OCI-LY7 (cell line): ENCODE measurements at places on chromosomes 5 and 9.

- no peak for DNase-seq
Measured at GRCh38 chr5:40001796-40002195, 577.0 kb upstream of the DAB2 start.

DNA sequence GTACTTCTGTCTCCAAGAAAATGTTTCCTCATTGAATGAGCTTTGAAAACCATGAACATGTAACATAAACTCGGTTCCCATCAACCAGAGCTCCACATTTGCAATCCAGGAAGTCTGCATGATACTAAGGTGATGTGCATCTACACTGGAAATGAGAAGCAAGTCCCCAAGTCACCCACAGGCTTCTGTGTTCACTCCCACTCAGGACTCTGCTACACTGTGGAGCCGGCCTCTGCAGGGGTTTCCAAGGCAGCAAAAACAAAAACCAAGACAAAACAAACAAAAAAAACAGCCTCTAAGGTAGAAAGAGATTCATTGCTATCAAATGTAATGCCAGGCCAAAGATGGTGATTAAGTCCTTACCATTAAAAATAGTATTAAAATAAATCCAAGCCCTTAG is 593.7 kb downstream of the IRX1 start:
- no peak for DNase-seq

DNA sequence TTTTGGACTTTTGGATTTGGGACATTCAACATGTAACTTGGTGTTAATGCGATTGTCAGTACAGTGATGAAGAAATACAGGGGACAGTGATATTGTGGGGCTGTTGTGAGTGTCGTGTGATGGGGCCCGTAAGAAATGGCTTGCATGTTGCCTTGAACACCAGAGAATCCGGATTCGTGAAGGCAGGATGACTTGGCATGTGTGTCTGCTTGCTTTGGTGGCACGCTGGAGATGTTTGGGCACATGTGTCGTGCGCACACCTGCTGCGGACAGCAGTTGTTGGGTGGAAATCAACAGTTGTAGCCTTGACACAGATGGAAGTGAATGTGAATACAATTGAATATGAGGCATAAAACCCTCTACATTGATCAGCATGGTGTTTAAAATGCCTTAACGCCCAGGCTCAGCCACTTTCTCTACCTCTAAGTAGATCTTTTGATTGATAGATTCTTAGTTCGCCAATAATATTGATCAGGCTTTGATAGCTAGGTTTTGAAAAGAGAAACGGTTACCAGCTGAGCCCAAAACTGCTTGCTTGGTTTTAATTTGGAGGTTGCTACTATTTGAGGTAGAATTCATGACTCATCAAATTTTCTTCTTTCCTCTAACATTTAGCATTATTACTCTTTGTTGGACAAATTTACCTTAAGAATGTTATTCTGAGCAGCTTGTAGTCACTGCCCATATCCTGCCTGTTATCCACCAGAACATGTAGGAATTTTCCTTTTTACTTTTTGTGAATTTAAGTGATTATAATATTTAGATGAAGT is 94.4 kb downstream of the TRIO start:
- DNase-seq, result no peak

DNA sequence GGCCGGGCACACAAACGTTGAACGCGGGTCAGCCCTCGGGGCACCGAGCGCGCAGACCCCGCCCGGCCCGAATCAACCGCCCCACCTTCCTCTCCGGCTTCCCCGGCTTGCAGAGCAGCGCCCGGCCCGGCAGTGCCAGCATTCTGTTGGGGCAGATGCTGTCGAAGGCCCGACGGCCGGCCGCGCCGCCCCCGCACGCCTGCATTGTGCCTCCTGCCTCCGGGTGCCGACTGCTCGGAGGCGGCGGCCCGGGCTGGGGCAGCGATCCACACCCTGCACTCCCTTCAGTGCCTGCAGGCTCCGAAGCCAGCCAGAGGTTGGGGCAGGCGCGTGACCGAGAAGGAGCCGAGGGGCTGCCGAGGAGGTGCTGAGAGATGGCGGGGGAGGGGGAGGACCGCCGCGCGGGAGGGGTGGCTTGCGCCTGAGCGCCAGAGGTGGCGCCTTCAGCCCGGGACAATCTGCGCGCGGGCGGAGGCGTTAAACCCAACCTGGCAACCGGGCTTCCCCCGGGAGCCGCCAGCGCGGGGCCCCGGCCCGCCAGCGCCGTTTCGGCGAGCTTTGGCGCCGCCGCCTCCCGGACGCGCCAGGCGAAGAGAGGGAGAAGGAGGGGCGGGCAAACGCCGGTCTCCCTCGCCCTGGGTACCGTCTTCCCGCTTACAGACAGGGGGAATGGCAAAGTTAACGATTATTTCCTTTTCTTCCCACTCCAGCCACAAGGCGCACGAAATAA is at the start of gene MCIDAS:
TSS of gene MCIDAS (minus strand) at position 382 of the 730 bp plus-strand sequence. CDS start at position 205, 177 bp downstream.
- DNase-seq, result peak; percentile 72

DNA sequence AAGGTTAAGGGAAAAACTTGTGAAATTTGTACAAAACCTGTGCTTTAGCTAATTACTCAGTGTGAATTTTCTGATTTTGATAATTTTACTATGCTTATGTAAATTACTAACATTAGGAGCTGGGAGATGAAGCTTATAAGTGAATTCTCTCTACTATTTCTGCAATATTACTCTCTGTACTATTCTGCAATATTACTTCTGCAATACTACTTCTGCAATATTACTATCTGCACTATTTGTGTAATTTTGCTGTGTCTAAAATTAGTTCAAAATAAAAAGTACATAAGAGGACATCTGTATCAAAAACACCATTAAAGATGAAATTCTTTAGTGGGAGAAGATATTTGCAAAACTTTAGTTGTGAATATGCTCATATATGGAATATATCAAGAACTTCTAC is 62.9 kb downstream of the C9 start:
- DNase-seq, result no peak

DNA sequence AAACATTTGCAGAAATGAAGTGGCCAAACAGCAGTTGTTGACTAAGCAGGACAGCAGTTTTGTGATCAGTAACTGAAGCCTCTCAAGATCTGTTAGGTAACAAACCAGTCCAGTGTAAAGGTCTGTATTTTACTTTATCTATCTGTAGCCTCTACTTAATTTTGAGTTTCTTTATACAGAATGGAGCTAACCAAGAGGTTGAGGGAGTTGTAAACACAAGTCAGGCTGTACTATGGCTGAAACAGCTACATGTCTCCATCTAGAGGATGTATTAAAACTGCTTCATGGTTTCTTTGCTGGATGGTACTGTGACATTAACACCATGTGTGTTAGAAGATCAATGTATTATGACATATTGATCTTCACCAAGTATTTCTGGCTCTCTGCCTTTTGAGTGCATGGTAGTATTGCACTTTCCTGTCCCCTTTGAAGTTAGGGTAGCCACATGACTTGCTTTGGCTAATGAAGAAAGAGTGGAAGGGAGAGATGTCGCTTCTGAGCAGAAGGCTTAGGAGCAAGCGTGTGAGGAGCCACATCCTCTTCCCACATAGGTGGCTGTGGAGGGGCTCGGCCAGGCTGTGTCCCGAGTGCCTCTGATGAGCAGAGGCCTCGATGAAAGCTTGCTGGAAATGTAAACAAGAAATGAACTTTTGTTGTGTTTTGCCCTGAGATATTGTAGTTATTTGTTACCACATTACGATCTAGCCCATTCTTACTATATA is 105.6 kb upstream of the PCA3 start:
- peak; percentile 78 for DNase-seq

DNA sequence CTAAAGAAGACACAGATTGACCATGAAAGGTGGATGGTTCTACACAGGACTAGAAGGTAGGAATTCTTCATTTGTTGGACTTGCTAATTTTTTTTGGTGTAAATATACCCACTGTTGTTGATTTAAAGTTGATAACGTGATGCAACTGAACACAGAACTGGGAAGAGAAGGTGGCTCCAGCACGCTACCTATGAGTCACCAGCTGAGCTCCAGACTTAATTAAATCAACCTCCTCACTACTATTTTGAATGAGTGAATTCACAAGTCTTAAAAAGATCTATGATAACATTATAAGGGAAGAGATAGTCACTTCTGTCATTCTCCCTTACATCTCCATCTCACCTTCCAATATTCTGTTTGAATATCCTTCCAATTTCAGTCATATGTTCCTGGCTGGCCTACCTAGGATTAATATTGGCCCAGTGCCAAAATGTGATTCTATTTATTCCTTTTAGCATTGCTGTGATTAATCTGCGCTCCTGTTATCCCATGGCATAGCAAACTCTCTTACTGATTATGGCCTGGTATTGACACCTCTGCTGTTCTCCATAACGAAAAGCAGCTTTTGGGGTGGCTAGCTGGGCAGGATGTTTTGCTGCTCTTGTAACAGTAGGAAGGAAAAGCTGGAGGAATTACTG is 135.9 kb upstream of the CCDC152 start:
- DNase-seq, result no peak
